ENCODE measurements at places on chromosomes 13 and 19.

- no peak for DNase-seq
These were observed 91.8 kb upstream of the POSTN start for GRCh38 chr13:37690361-37690760.

GRCh38 chr13:34738254-34738992 is 203.6 kb upstream of the NBEA start:
- no peak for DNase-seq

DNA sequence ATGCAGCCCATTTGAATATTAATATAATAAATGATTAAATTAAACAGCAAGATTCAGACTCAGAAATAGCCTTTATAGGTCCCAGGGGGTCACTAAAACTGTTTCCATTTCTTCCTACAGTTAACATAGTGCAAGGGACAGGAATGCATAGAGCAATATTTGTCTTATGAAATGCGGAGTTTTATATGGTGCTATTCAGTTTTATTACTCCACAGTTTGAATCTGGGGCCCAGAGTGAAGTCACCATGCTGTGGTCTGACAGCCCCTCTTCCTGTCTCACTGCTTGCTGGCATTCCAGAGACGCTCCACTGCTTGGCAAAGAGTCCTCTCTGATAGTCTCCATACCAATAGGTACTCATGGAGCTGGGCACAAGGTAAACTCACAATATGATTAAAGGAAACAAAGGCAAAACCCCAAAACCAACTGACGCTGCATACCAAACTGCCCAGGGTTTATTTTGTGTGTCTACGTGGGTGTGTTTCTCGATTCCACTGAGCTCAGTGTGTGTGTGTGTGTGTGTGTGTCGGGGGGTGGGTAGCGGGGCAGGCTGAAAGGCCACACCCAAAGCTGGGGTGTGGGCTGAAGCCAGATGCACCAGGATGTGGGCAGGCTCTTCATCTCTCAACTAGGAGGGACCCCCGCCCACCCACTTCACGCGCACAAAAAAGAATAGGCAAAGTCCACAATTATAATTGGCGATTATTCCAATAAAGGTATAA is 277.9 kb downstream of the TSHZ3 start:
- no peak for DNase-seq

- peak; percentile 29 for DNase-seq
These were observed 1.7 kb downstream of the ELL start for GRCh38 chr19:18519962-18520847.

DNA sequence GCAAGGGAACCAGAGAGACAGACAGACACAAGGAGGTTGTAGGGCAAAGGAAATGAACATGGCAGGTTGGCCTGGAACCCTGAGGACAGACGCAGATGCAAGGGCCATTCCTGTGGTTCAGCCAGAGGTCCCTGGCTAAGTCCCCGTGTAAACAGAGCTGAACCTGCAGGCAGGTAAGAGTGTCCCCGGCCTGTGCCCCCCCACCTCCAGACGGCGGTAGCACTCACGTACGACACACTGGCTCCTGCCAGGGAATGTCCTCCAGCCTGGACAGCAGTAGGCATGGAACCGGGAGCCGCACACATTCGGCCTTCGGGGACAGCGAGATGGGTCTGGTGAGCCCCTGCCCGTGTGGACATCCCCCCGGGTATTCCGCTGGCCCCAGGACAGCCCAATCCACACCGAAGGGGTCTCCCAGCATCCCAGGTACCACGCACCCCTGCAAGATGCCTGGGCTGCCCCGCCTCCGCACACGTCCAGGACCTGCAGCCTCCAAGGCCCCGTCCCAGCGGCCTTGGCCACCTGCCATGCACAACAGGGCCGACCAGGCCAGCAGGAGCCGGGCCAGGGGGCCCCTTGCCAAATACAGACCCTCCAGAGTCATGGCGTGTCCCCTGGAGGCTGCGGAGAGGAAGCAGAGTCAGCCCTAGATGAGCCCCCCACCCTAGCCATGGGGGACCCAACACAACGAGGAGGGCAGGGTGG is 2.4 kb downstream of the FBN3 start:
- DNase-seq, result no peak

DNA sequence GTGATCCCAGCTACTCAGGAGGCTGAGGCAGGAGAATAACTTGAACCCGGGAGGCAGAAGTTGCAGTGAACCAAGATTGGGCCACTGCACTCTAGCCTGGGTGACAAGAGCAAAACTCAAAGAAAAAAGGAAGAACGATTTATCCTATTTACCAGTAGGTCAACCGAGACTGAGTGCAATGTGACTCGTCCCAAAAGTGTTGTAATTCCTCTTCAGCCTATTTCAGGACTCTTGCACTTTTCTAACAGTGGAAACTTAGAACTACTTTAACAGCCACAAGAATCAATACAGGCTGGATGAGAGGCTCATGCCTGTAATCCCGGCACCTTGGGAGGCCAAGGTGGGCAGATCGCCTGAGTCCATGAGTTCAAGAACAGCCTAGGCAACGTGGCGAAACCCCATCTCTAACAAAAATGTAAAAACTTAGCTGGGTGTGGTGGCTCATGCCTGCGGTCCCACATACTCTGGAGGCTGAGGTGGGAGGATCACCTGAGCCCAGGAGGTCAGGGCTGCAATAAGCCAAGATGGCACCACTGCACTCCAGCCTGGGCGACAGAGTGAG is 4.3 kb upstream of the NR1H2 start:
- no peak for DNase-seq

GRCh38 chr13:100800283-100800875 is 125.8 kb upstream of the TMTC4 start:
- DNase-seq, result no peak

- DNase-seq, result no peak
These were observed 7.6 kb downstream of the ZNF737 start for GRCh38 chr19:20558011-20558410.

GRCh38 chr13:78659732-78660494 is 958 bp upstream of the OBI1 start:
- DNase-seq, result no peak

GRCh38 chr13:89923052-89923451 is 1424.4 kb upstream of the MIR17HG start:
- no peak for DNase-seq

- DNase-seq, result no peak
These were observed 16.9 kb upstream of the ZNF254 start for GRCh38 chr19:24069905-24070657.

DNA sequence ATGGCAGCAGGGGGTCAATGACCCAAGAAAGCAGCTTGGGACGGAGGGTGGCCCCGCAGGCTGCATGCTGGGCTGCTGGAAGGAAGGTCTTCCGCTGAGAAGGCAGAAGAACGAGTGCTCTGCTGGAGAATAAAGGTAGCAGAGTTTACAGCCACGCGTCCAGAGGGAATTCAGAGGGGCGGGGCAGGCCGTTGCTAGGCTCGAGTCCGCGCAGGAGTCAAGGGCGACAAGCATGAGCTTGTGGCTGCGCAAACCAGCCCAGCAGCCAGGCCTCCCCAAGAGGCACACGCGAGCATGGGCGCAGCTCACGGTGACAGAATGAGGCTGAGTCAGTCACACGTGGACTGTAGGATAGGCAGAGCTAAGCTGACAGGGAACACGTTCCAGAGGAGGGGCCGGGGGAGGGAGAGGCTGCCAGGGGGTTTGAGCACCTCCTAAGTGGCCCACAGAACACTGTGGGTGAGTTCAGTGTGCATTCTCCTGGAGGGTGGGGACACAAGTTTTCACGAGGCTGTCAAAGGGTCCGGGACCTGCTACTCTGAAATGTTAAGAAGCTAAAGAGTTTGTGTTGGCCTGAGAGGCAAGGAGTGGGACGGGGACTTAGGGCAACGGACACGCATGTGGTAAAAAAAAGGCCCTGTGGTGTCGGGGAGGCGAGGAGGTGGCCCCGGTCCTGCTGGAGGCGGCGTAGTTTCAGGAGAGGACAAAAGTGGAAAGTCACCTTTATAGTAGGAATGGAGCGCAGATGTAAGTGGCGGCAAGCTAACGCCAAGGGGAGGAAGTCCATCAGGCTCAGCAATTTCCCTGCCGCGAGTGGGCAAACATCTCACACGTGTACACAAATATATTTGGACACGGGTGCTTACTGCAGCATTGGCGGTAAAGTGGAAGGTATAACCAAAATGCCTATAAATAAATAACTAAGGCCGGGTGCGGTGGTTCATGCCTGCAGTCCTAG is 17.7 kb downstream of the RFX2 start:
- DNase-seq, result peak; percentile 75

- DNase-seq, result no peak
These were observed 8.8 kb downstream of the SAFB start for GRCh38 chr19:5631567-5632240.

DNA sequence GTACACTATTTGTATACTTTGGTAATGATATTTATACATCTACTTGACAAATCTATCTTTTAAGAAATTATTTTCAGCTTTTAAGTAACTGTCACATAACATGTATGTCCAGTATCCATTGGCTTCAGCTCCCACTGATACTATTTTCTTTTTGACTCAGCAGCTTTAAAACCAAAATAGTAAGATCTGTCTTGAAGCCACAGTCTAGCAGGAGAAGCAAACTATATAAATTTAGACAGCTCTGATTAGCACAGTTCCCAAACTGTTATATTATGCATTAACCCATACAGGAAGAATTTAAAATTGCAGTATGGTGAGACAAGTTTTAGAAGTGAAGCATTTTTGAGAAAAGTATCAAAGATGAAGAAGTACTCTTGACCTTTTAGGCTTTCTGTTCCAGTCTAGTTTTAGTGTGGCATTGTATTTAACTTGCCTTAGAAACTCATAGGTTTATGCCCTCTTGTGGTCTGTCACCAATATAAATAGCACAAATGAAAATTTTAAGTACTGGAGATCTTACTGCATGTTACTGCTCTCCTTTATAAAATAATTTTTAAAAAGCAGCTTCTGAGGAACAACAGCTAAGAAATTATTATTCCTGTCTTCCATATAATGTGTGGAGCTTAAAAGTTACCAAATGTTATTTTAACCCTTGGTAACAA is 24.7 kb downstream of the URI1 start:
- DNase-seq, result no peak

DNA sequence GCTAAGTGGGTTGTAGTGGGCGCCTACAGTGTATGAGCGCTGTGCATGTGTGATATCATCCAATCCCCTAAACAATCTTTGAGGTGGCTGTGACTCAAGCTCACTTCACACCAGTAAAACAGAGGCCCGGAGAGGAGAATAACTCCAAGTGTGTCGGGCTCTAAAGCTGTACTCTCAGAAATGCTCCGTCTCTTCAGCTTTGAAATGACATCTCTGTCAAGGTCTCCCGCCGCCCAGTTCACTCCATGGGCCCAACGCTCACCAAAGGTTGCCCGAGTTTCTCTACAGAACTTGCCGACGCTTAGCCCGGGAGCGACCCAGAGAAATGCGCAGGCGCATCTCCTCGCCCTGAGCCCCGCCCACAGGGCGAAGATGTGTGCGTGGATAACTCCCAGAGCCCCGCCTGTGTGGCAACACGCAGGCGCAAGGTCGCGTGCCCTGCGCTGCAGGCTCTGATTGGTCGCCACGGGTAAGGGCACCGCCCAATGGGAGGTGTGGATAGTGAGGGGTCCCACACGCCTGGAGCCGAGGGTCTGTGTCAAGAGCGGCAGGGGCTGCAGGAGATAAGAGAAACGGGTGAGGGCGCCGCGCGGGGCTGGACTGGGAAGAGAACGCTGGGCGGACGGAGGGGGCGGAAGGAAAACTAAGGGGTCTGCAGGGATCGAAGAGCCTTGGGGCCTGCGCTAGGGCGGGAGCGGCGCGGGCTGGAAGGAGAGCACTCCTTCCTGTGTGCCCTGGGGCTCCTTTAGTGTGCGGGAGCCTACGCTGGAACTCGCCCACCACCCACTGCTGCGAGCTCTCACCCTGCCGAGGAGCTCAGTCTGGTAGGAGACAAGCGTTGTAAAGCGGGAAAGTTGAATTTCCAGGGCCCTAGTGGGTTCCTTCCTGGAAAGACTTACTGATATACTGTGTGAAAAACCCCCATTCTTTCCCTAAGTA is at the start of gene ZNF526:
Gene ZNF526 (plus strand): TSS at position 501 of the 939 bp plus-strand sequence. CDS start 4,092 bp downstream, outside the sequence.
- peak; percentile 99 for DNase-seq

- DNase-seq, result no peak
These were observed 219.2 kb downstream of the ENOX1 start for GRCh38 chr13:43567608-43568007.

DNA sequence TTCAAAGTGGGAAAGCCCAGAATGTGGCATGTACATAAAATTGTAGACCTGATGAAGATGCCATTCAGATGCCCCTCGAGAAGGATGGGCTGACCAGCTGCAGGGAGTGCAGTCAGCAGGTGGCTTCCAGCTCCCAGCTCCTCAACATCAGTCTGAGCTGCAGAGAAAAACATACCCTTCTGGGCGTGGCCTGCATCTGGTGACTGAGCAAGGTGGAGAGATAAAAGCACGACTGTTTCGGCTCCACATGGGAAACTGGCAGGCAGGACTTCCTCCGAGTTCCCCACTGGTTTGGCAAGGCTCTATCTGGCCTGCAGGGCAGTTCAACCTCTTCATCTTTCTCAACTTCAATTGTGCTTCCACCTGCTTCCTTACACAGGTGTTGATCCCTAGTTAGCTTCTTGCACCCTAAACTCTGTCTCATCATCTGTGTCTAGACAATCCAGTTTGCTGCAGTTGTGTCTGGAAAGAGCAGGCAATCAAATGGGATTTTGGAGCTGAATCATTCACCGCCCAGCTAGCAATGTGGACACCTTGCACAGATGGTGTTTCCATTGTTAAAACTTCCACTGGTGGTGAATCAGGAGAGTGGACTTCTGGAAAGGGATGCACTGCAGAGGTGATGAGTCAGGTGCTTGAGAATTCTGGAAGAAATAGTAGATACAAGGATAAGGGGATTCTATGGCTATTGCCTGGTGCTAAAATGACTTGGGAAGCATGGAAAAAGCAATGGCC is 56.8 kb downstream of the POLR1D start:
- peak; percentile 13 for DNase-seq

DNA sequence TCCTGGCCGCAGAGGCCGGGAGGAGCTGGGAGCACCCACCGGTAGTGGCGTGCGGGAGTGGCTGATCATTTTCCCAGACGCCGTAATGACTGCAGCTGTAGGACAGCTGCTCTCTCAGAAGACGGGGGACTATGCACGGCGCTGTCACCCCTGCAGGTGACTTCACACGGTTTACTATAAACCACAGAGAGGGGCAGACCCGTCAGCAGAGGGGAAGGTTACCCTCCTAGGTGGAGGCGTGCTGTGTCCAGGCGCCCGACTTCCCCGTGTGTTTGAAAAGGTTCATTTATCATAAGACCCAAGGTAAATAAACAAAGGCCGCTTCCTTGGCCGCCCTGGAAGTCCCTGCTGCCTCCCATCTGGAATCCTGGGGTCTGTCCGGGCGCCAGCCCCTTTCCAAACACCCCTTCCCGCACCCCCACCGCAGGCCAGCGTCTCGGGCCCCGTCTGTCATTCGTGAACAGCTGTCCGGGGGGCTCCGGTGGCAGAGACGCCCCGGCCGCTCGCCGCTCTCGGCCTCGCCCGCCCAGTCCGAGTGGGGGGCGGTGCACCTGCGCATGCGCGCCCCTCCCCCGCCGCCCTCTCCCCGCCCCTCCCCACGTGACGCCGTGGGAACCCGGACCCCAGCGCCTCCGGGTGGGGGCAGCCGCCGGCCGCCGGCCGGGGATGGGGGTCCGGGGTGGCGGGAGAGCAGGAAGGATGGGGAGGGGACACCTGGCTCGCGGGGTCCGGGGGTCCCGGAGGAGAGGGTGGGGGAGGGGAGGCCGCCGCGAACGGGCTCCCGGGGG is 915 bp downstream of the SHC2 start:
- peak; percentile 58 for DNase-seq

All from NCI-H524 (cell line).